Activated naive CD4-positive, alpha-beta T cell (primary cell): ENCODE measurements at places on chromosomes 12 and 14.

DNA sequence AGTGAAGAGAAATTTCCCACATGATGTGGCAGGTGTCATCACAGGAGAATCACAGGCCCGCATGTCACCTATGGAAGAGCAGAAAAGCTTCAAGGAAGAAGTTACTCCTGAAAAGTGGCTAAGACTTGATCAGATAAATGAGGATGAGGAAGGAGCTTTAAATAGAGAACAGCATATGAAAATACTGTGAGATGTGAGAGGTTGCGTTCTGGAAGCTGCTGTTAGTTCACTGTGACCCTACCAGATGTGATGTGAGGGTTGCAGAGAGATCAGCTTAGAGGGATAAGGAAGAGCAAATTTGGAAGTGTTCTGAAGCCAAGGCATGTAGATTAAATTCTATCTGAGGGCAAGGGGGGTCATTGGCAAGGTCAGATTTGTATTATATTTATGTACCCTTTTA is 17.1 kb downstream of the ERP27 start:
- DNase-seq = no peak

DNA sequence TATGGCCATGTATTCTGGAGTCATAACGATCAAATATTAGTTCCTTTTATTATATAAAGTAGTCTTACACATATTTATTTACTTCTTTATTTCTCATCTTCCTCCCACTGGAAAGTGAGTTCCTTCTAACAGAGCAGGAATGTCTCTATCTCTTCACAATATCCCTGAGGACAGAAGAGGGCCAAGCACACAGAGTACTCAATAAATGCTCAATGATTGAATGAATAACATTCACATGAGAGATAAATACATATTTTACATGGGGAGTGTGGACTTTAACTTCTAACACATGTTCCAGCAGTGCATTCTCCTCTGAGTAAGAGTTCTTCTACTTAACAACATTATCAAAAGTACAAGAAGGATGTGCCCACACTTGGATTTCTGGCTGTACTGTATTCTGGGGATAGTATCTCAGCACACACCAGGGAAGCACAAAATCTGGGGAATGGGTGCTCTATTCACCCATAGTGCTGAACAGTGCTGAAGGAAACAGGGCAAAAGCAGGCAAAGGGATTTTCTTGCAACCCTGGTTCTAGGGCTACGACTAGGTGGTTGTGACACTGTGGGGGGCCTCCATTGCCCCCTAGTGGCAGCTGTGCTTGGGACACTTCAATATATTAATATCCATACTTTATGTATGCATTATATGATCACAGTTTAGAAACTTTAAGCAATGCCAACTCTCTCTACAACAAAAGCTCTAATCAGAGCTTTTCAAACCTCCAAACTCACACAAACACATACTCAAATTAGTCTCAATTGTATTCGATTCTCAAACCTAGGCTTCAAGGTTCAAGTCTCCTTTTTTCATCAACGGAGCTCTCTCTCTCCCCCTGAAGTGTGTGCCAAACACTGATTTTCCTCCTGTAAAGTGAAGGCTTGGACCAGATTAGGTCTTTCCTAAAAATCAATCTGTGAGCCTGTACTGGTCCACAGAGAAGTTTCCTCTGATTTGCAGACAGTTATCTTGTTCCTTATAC is 115.5 kb downstream of the SLC2A13 start:
- peak; percentile 36 for DNase-seq

DNA sequence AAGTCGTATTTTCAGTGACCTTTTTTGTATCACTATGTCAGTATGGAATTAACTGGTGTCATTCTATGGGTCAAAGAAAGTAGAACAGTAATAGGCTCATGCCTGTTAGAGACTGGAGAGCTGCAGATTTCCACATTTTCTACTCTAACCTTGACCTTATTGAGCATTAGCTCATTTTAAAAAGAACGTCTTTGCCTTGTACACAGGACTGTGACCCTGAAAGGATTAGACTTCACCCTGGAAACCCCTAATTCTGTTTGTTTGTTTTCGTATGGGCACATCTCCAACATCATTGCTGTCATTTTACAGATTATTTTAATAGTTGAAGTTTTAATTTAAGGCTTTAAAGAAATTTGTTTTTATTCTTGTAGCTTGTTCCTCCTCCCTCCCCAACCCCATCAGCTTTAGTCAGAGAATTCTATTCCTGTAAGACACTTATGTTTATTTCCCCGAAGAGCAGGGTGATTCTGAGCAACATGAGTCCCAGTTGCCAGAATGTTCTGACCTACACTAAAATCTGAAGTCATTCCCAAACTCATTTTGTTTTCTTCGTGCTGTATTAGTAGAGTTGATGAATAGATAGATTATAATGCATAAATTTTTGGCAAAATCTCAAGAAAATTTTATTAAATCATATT is 451.3 kb downstream of the FOXG1 start:
- no peak for DNase-seq

- DNase-seq = no peak
Measured at GRCh38 chr12:52241205-52241842, 8.3 kb downstream of the KRT7 start.

DNA sequence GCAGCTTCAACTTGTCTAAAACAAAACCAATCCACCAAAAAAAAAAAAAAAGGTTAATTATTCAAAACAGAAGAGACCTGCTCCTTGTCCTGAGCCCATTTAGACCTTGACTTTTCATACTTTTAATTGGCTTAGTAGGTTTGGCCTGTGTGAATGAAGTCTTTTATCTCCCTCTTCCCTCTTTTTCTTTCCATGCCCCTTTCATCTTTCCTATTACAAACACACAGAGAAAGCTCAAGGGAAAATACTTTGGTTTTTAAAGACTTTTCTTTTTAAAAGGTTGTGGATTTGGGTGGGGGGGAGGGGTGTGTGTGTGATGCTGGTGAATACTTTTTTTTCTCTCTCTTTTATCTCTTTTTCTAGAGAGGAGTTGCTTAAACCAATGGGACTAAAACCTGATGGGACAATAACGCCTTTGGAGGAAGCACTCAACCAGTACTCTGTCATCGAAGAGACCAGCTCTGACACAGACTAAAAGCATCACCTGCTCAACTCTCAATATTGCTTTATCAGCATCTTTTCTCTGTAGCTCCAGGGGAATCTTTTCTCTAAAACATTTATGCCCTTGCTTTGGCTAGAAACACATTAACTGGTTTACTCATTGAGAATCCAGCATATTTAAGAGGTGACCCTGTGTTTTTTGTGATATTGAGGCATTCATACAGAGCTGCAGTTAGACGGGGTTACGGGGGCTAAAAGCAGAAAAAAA is 70.0 kb upstream of the TMEM263 start:
- no peak for DNase-seq

GRCh38 chr12:32567296-32567674 is 111.8 kb upstream of the DNM1L start:
- DNase-seq = no peak

- DNase-seq = no peak
Measured at GRCh38 chr14:22814941-22815713, at the start of gene SLC7A7. Gene SLC7A7 (minus strand): TSS chr14:22815435. CDS start chr14:22813398, 2,037 bp downstream.

- no peak for DNase-seq
Measured at GRCh38 chr12:8157484-8158198, 826 bp downstream of the ZNF705A start.

GRCh38 chr12:109714913-109715244 is 1.3 kb downstream of the FAM222A start:
- DNase-seq = no peak

- DNase-seq = no peak
Measured at GRCh38 chr14:99685151-99685591, 1.1 kb downstream of the CYP46A1 start.

DNA sequence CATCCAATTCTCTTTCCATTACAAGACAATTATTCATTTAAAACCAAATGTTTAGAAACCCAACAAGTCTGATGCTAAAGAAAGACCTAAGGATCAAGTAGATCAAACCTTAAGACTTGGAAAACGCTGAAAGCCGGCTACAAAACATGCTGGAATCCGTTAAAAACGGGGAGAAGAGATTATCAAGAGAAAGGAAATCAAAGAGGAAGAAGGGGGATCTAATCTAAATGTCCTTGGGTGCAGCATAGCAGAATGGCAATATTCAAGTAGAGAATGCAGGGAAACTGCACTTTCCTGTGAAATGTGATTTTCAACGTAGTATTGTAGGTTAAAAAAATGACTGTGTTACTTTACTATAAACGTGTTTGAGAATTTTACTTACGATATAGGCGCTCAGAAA is 1.3 kb downstream of the PPP1R13B start:
- DNase-seq = no peak

GRCh38 chr14:28243600-28243999 is 523.0 kb upstream of the FOXG1 start:
- no peak for DNase-seq

DNA sequence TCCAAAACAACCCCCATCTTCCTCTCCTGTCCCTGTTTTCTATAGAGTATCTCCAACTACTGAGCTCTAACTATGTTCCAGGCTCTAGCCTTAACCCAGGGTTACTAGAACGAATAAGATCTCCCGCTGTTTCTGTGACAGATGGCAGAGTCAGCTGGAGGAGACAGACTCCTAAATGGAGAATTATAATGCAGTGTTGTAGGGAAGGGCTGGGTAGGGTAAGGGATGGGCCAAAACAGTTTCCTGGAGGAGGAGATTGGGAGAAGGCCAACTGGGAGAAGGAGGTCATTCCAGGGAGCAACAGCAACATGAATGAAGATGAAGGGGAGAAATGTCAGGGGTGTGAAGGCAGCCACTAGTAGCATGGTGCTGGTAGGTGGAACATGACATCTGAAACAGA is 73.4 kb upstream of the ANO4 start:
- no peak for DNase-seq

DNA sequence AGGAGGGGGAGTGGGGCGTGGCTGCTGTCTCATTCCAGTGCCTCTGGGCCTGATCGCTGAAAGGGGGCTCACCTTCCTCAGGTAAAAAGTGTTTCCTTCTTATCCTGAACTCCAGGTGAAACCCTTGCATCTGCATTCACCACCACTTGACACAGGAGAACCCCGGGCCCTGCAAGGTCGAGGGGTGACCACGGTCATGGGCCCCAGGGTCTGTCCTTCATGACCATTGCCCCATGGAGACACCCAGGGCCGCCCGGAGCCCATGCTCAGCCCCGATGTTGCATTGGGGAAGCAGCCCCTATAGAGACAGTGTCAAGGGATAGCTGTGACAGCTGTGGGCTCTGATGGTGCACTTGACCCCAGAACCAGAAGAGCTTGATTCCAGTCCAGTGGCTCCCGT is 34.4 kb upstream of the DYNC1H1 start:
- no peak for DNase-seq

GRCh38 chr14:36659822-36660735 is 1.6 kb upstream of the PAX9 start:
- no peak for DNase-seq

- DNase-seq = no peak
Measured at GRCh38 chr14:56423544-56423943, 156.1 kb upstream of the TMEM260 start.

GRCh38 chr14:55547650-55548315 is 32.2 kb upstream of the KTN1 start:
- no peak for DNase-seq

DNA sequence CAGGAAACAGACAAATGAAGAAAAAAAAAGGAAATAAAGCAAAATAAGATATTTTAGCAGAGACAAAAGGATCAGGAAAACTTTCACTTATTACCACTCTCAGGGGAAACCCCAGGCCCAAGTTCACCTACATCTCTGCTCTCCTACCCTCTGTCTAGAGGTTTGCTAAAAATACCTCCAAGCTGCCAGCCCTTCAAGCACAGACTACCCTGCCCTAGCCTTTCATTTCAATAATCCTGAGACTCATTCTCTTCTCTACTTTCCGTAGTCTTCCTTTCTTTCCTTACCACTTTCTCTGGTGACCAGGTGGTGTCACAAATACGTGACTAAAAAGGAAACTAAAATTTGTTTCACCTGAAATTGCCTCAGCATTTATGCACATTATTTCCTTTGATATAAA is 33.8 kb downstream of the RPAP3 start:
- DNase-seq = no peak

DNA sequence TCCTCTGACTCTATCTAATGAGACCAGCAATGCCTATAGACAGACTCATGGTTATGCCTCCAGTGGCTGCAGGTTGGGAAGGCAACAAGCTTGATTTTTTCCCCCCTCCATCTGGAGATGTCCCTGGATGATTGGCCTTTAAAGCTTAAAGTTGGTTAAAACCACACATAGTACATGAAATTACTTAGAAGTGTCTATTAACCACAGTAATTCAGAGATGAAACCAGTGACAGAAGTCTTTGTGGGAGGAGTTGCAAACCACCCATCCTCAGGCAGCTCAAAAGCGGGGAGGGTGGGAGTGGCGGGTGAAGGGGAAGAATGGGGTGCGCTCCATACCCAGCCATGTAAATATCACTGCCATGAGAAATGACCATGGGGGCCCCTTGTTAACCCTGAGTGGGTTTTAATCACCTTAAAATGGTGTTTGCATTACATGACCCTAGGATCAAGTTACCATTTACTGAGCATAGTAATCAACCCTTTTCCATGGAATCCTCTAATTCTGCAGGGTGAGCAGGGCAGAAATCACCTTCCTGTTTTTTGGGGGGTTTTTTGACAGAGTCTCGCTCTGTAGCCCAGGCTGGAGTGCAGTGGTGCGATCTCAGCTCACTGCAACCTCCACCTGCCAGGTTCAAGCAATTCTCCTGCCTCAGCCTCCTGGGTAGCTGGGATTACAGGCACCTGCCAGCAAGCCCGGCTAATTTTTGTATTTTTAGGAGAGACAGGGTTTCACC is 133.5 kb downstream of the FOXN3 start:
- no peak for DNase-seq
